MM.1S (cell line): ENCODE measurements at places on chromosomes 5 and 9.
A peak's percentile ranks its signal among the peaks of the same experiment; 100 is the strongest.

DNA sequence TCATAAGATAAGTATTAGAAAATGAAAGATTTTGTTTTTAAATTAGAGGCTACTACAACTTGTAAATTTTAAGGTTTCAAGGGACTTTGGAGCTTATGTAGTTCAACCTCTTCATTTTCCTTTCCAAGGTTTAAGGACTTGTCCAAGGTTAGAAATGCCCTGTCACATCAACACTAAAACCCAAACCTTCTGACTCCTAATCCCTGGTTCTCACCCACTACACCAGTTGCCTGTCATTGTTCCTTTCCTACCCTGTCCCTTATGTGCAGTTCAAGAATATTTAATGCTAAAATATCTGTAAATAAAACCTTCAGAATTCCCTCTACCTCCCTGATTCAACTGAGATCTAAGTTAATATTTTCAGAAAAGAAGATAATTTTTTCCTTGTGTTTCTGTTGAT is 206.4 kb downstream of the NFIB start:
- DNase-seq = no peak

- no peak for DNase-seq
Measured at GRCh38 chr5:31516802-31517201, 15.1 kb downstream of the DROSHA start.

DNA sequence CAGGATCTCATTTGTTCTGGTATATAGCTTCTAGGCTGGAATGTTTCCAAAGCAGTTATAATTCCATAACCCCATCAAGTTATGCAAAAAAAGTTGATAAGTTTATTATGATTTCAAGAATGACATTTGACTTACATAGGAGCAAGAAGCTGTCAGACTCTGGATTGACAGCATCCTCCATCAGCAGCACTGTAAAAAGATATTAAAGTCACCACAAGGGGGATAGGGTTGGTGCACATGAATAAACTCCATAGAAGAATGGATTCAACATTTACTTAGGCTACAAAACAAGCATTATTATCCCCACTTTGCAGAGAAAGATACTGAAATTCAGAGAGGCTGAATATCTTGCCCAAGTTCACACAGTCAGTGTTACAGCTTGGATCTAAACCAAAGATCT is 208.9 kb upstream of the SLC30A5 start:
- DNase-seq = no peak

DNA sequence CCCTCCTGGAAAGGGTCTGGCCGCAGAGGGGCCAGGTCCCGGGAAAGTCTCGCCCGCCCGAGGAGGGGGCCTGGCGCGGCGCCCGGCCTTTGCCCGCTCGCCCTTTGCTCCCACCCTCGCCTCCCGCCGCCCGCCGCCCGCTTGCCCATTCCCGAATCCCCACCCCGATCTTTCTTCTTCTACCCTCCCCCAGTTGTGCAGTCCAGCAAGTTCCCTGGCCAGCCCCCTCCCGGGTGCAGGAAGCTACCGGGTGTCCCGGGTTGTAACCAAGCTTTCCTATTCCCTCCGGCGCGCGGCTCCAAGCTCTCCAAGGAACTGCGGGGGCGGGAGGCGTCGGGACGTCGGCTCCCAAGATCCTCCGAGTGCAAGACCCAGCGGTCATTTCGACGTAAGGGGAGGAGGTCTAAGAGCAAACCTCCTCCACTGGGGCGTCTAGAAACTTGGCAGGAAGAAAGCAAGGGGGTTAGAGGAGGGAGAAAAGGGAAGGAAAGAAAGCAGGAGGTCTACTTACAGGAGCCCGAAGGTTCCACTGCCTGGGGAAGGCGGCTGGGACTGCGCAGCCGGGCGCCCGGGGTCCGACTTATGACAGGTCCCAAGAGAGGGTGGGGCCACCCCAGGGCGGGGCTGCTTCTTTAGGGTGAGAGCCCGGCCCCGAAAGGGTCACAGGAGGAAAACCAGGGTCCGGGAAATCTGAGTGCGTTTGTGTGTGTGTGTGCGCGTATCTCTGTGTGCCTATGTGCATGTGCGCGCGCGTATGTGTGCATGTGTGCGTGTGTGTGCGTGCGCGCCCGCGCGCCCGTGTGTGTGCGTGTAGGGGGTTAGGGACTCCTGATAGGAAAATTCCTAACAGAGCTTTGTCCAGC is at the start of gene PTGR1:
Gene PTGR1 (minus strand): TSS at position 556 of the 863 bp plus-strand sequence. CDS start 2,225 bp downstream, outside the sequence.
- no peak for DNase-seq

GRCh38 chr9:27383524-27383923 is 86.6 kb upstream of the EQTN start:
- no peak for DNase-seq

DNA sequence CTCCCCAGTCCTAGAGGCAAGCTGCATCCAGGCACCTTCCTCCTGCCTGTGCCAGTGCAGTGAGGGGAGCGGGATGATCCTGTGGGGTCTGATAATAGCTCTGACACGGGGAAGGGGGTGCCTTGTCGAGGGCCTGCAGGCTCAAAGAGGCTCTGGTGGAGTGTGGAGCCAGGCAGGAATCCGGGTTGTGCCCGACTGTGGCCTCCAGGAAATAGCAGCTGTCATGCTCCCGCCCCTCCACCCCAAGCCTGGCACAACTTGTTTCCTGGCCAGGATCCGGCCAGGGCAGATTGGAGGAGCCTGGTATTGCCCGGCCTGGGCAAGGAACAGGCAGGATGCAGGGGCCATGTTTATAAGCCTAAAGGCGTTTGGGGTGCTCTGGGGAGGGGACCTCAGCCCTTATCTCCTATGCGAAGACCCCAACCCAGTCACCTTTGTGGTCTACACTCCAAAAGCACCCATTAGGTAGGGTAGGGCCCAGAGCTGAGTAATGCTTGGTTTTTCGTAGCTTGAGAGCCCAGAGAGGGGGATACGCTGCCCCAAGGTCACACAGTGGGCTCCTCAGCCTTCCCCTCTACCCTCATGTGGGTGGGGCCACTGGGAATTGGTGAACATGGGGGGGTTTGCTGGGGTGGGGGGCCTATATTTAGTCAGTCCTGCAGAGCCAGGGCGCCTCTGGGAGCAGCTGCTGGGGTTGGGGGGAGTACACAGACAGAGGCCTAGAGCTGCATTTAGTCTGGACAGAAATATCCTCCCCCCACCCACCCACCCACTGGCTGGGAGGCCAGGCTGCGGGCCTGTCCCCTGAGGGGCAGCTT is 12.2 kb downstream of the CXXC5 start:
- DNase-seq = no peak

GRCh38 chr5:60436518-60436917 is 263.4 kb downstream of the DEPDC1B start:
- DNase-seq = no peak

GRCh38 chr9:96441798-96442445 is 8.0 kb upstream of the HABP4 start:
- peak; percentile 76 for DNase-seq

DNA sequence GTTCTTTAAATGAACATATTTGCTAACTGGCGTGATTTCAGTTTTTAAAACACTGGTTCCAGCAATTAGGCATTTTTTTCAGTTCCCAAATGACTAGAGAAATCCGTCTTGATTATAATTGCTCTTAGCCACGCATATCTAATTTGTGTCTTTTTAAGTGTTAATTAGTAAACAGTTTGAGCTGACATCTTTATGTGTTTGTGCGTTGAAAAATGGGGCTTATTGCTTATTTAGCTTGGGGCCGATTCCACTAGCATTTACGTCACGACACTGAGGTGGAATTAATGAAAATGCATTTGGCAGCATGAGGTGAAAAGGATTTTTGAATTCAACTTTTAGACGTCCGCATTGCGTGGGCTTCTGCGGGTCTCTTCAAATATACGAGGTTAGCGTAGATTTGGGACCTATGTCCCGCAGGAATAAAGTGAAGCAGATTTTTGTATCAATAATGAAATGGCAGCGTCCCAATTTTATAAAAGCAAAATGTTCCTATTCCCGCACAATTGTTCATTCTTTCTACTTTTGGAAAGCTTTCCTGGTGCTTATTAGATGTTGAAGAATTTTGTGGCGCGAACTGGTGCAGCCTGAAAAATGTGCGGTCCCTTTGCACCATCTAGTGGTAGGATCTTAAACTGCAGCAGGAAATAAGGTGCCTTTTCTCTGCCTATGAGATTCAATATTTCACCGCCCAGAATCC is 122.7 kb upstream of the LMX1B start:
- peak; percentile 66 for DNase-seq

GRCh38 chr5:11903614-11904264 is 507 bp downstream of the CTNND2 start:
- DNase-seq = peak; percentile 72

- no peak for DNase-seq
Measured at GRCh38 chr5:64364426-64364825, 141.4 kb upstream of the RGS7BP start.

GRCh38 chr9:14362175-14362574 is 48.2 kb upstream of the NFIB start:
- no peak for DNase-seq

- DNase-seq = no peak
Measured at GRCh38 chr5:157288405-157289163, 22.7 kb downstream of the CYFIP2 start.

DNA sequence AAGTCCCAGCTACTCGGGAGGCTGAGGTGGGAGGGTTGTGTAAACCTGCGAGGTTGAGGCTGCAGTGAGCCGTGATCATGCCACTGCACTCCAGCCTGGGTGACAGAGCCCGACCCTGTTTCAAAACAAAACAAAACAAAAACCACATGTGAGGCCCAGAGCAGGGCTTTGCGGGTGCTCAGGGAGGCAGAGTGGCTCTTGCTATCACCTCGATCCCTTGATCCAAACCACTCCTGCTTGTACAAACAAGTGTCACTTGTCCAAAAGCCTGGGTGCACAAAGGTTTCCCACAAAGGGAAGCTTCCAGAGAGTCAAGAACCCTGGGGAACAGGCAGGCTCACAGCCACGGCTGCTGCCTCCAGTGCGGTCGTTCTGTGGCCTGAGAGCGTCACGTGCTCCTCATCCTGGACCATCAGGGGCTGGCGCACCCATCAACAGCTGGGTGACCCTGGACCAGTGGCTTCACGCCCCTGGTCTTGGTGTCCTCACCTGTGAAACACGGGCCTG is 162.7 kb downstream of the C9orf50 start:
- peak; percentile 64 for DNase-seq
